Frontal cortex (tissue), 4 donors: ENCODE measurements at places on chromosomes 2 and 18.

DNA sequence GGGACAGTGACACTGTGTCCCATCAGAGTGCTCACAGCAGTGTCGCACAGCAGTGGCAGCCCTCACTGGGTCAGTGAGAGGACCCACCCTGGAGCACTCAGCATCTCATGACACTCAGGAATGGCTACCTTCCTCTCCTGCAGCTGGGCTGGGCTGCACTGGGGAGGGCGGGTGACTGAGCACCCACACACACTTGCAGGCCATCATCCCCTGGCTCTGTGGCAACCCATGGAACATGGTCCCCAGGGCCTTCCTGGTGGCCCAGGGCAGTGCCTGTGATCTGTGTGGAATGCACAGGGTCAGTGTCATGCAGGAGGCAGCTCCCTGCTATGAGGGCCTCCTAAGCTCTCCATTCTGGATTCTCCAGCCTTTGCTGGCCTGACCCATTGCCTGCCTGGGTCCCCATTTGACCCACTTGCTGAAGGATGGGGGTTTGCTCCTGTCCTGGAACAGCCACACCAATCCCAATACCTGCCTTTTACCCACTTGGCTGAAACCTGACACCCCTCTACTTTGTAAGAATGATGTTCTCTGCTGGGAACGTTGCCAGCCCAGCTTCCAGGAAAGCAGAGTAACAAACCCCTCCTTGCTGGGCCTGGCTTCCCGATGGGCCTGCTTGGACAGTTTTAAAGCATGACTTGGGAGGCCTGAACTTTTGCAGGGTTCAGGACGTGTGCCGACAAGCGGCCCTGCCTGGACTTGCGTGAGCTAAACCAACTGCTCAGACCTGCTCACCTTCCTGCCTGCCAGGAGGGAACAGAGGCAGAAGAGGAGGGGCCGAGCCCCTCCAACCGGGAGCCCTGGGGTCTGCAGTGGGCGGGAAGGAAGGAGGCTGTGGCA lies 13.7 kb downstream of the HS6ST1 start:
- no peak for DNase-seq

GRCh38 chr2:1854729-1855547 lies 110.6 kb upstream of the PXDN start:
- DNase-seq = peak; percentile 66

DNA sequence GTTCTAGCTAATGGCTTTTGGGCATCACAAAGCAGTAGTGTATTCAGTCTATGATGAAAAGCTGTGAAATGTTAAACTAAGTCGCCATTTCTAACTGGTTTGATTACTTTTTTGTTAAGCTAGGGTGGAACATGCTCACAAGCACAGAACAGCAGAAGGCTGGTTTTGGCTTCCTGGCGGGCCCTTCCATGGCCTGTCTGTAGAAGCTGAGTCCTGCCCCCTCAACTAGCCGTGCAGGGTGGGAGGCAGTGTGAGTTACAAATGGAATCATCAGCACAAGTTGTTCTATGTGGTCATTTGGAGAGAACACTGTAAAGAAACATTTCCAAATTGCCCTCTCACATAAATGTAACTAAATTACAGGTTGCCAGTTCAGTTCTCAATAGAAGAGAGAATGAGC lies 290.8 kb downstream of the ALPK2 start:
- no peak for DNase-seq

- no peak for DNase-seq
Observed at GRCh38 chr2:76450024-76450475, 739.3 kb upstream of the GCFC2 start.

DNA sequence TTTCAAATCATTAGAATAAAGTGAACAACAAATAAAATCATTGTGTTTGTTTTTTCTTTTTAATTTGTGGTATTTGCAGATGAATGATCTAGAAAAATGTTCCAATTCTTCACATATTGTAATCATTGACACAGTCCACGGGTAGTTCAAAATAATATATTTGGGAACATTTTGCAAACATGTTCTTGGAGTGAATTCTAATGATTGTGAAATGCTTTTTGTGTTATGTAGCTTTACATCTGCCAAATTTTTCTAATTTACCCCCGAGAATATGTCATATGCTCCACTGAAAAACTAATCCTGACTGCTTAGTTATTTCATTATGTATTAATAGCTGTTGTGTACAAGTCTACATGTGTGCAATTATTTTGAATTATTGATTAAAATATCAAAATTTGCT lies 1468.4 kb upstream of the NXPH2 start:
- DNase-seq = no peak

- no peak for DNase-seq
Observed at GRCh38 chr2:20404950-20405349, 41.9 kb upstream of the RHOB start.

GRCh38 chr2:47058003-47058931 lies 96.8 kb downstream of the STPG4 start:
- DNase-seq = no peak

- DNase-seq = no peak
Observed at GRCh38 chr2:98308532-98308931, 37.7 kb upstream of the CNGA3 start.

GRCh38 chr2:152254486-152254885 lies 78.9 kb upstream of the STAM2 start:
- no peak for DNase-seq

GRCh38 chr2:20607446-20607845 lies 43.5 kb downstream of the HS1BP3 start:
- DNase-seq = no peak

DNA sequence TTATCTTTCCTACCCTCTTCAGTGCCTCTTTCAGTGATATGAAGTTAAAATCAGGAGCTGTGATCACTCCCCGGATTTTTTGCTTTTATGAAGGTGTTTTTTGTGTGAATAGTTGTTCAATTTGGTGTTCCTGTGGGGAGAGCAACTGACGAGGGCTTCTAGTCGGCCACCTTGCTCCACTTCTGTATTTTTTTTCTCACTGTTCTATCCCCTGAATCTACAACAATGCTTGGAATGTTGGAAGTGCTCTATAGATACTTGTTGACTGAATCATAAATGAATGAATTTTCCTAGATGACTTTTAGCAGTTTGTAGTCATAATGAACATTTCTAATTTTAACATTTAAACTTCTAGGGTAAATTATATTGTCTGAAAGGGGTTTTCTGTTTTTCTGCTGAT lies 247.3 kb downstream of the ZNF385B start:
- no peak for DNase-seq

DNA sequence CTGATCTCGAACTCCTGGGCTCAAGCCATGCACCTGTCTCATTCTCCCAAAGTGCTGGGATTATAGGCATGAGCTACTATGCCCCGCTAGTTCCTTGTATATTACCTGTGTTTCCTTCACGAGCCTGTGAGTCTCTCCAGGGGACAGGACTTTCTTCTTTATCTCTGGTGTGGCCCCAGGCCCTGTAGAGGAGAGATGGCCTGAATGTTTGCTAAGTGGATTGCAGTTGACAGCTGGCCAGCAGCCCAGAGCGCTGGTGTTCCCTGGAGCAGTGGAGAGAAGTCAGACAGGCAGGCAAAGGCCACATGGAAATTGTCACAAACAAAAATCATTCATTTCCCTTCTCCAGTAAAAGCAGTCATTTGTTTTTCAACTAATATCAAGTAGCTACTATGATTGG lies 17.9 kb downstream of the LPIN1 start:
- no peak for DNase-seq

- no peak for DNase-seq
Observed at GRCh38 chr18:24443870-24444269, 16.6 kb upstream of the HRH4 start.

DNA sequence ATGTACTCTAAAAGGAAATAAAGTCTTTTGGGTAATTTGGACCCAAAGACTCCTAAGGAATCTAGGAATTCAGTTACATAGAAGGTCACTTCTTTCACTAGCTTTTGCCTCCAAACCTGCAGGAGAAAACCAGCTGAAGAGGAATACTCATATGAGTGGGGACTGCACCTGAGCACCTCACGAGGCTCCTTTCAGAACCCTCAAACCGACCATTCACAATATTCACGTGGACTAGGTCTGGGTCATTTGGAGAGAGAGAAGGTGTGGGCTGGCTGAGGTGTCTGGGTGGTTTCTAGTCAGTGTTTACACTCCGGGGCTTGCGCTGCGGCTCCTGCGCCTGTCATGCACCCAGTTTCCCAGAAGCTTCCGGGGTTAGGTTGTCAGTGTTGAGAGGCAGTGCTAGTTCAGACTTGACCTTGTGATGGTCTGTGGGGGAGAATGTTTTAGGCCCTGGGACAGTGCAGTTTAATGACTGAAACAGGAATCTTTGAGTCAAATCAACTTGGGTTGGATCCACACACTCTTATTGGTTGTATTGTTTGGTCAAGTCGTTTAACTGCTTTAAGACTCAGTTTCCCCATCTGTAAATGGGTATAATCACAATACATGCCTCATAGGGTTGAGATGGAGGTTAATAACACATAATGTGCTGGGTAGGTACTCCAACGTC lies 78.4 kb downstream of the LIMS1 start:
- no peak for DNase-seq

GRCh38 chr2:77713412-77713811 lies 191.2 kb upstream of the LRRTM4 start:
- no peak for DNase-seq

DNA sequence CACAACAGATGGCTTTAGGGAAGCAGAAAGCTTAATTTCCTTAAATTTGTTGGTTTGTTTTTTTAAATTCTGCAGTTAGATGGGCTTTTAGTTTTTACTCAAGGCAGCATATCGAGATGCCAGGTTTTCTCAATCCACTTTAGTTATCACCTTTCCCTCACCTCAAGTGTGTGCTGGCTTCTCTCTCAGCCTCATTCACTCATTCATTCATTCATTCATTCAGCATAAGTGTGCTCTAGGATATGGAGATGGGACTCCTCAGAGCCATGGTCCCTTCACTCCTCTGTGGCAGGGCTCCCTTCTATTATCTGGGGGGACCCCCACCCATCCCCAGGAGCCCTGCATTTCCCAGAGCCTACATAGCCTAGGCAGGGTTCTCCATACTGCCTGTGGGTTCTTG lies 19.0 kb downstream of the VIL1 start:
- no peak for DNase-seq

GRCh38 chr18:50749945-50750344 lies 69.9 kb downstream of the MRO start:
- no peak for DNase-seq

- no peak for DNase-seq
Observed at GRCh38 chr18:79559436-79559835, 120.2 kb upstream of the CTDP1 start.

GRCh38 chr18:75438891-75439290 lies 11.4 kb upstream of the SMIM21 start:
- DNase-seq = no peak

- DNase-seq = no peak
Observed at GRCh38 chr2:193276560-193276959, 1081.8 kb upstream of the TMEFF2 start.

GRCh38 chr2:134023854-134024253 lies 230.0 kb upstream of the MGAT5 start:
- DNase-seq = no peak

GRCh38 chr2:42438685-42439084 lies 55.1 kb downstream of the KCNG3 start:
- no peak for DNase-seq

- DNase-seq = no peak
Observed at GRCh38 chr2:112728378-112729175, 7.8 kb downstream of the NT5DC4 start.

GRCh38 chr2:126664234-126664633 lies 8.3 kb downstream of the GYPC start:
- DNase-seq = no peak

DNA sequence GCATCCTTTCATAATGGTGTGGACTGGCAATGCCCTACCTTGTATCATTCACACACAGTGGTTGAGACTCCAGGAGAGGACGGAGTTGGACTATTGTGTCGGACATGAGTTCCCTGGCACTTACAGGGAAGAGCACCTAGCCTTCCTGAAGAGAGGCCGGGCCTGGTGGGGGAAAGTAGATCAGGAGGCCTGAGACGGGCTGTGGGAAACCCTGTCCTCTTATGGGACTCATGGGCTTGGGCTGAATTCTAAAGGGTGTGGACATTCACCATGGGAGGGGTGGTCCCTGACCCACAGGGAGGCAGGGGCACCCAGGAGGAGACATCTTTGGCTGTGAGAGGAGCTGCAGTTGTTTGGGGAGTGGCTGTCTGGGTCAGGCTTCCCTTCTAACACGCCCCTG lies 286.5 kb downstream of the PHLPP1 start:
- DNase-seq = no peak

GRCh38 chr18:3472681-3473544 lies 22.9 kb downstream of the TGIF1 start:
- DNase-seq = no peak

DNA sequence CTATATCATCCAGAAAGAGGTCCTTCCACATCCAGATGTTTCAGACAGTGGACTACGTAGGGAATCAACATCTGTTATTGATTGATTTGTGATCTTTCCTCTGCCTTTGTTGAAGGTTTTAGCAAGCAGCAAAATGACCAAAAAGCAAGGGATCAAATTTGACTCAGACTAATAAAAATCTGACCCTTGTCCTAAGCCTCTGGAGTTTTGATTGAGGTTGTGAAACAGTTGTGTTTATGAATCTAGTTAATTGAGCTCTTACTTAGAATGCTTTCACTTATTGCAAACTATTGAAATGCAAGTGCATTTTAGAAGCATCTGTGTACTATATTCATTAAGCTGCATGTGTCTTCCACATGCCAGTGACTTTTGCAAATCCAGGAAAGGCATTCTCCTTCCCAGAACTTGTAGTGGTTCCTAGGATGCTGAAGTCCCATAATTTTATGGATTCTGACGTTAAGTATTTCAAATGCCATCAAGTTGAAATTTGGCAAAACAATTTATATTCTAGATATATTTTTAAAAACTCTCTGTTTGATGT lies 116.0 kb downstream of the MTX2 start:
- DNase-seq = no peak

DNA sequence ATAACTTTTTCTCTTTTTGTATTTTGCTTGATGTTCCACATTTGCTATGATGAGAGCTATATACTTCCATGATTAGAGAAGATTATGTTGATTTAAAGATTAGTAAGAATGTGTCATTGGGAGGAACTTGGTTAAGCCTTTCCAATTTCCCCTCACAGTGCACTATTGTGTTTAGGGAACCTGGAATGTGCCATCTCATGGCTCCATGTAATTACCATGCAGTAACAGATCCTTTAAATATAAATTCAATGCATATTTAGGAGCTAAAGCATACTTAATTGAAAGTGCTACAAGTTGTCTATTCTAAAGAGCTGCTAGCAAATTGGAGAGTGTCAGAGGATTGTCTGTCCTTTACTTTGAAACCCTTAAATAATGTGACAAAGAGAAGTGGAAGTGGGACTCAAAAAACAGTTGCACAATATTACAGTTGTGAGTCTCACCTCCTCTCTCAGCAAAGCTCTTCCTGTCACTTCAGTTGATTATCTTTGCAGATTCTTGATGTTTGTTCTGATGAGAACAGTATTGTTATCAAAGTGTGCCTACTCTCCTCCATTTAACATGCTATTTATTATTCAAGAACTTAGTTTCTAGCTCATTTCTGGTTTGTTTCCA lies 1162.7 kb upstream of the ZEB2 start:
- no peak for DNase-seq

DNA sequence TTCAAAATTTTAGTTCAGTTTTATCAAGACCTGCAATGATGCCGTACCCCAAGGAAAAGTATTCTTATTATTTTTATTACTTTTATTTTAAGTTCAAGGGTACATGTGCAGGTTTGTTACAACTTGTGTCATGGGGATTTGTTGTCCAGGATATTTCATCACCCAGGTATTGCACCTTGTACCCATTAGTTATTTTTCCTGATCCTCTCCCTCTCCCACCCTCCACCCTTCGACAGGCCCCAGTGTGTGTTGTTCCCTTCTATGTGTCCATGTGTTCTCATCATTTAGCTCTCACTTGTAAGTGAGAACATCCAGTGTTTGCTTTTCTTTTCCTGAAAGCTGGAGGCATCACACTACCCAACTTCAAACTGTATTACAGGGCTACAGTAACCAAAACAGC lies 122.0 kb downstream of the CCDC102B start:
- DNase-seq = no peak
